ENCODE measurements at places on chromosomes 11 and 22. TPM values are rescaled to one million over a fixed set of nuclear protein-coding genes. Genes with fewer than 3 reads are reported as not detected.

DNA sequence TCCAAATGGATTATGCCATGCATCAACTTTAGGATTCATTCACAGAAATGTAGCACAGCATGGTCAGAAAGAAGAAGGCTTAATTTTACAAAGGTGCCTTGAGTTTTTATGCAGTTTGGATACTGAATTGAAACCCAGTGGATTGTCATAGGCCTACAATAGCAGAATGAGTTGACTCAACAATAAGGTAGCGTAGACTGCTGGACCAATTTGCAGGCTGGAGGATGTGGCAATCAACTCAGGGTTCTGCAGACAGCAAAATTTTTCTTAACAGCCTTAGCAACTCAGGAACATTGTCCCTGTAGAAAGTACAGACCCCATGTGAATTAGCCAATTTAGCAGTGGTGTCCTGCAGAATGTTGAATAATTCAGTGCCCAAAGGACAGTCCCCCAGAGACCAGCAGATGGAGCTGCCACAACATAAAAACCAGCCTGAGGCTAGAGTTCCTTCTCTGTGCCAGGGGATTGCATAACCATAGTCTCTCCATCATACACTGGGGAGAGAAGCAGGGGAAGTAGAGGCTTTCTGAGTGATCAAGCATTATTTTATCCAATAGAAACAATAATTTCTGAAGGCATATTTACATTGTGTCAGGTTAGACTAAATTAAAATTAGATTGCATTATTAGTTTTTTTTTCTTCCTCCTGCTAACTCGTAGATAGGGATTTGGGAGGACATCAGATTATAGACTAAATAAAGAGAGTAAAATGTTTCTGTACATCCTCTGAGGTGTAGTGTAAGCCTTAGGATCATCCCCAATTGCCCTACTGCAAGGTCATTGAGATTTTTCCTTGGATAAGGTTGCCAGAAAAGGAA, 20.3 kb upstream of the MRPL17 start:
- peak; percentile 46 for DNase-seq

GRCh38 chr22:32775957-32776356, 25.5 kb upstream of the TIMP3 start:
- DNase-seq: no peak

DNA sequence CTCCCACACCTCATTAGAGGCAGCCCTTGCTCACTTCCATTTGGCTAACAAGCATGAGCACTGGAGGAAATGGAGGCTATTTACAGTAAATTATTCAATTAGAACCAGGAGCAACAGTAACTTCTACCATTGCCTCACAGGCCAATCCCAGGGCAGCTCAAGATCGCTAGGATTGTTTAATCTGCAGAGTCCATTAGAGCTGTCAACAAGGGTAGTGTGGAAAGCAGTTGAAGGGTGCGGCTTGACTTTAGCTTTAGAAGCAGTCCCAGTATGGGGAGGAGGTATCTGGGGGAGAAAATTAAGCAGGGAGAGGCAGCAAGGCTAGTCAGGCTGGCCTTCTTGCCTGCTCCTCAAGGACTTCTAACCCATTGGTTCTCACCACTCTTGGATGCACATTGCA, 38.3 kb upstream of the CYP2R1 start:
- no peak for DNase-seq

- no peak for DNase-seq
These were observed 69.4 kb downstream of the FAM76B start for GRCh38 chr11:95720195-95720594.

- no peak for DNase-seq
These were observed 38.9 kb downstream of the CTTN start for GRCh38 chr11:70437111-70437784.

DNA sequence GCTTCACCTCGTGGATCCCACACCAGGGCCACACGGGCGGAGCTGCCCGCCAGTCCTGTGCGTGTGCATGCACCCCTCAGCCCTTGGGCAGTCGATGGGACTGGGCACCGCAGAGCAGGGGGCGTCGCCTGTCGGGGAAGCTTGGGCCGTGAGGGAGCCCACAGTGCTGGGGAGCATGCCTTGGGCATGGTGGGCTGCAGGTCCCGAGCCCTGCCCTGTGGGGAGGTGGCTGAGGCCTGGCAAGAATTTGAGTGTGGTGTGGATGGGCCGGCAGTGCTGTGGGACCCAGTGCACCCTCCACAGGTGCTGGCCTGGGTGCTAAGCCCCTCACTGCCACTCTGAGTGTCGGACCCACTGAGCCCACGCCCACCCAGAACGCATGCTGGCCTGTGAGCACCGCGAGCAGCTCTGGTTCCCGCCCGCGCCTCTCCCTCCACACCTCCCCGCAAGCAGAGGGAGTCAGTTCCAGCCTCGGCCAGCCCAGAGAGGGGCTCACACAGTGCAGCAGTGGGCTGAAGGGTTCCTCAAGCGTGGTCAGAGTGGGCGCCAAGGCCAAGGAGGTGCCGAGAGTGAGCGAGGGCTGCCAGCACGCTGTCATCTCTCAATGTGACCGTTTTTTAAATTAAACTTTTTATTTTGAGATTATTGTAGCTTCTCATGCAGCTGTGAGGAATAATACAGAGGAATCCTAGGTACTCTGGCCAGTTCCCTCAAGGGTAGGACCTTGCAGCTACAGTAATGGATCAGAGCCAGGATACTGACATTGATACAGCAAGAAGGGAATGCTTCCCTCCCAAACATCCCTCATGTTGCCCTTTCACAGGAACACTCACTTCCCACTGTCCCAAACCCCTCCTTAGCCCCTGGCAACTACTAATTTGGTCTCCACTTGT, 127.7 kb downstream of the CRYBB2 start:
- no peak for DNase-seq

DNA sequence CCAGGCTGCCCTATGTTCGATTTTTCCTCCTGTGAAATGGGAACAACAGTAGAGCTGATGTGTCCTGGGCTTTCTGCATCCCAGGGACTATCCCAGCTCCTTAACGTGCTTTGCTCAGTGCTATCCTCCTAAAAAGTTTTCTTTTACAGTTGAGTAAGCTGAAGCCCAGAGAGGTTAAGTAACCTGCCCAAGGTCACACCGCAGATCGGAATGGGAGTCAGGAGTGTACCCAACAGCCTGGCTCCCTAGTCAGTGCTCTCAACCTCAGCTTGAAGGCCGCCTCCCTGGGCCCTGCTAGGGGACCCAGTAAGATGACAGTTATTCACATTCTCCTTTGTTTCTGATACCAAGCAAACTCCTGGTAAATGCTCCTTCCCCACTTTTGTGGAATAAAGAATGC, 45.9 kb downstream of the PARVB start:
- no peak for DNase-seq

DNA sequence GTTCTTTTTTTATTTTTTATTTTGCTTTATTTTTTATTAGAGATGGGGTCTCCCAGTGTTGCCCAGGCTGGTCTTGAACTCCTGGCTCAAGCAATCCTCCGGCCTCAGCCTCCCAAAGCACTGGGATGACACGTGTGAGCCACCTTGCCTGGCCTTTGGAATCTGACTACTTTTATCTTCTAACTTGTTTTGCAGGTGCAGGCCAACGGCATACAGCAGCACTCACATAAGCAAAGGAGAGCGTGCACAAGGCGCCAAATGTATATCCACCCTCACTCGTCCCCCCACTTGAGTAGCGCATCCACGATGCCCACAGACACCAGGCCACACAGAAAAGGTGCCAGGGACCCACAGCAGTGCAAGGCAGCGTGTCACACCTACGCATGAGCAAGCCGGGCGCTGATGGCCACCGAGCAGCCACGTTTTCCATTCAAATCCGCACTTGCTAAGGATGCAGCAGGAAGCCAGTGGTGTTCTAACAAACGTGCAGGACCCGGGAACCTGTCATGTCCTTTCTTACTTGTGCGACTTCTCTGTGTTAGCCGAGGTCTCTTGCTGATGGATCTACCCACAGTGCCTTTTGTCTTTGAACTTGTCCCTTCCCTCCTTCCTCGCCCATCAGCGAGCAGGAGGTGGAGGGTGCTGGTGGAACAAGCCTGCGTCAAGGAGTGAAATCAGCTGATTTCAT, 5.9 kb downstream of the ASCL2 start:
- no peak for DNase-seq

- no peak for DNase-seq
These were observed 25.4 kb upstream of the SORL1 start for GRCh38 chr11:121426476-121427399.

GRCh38 chr11:117676501-117676900, 120.5 kb downstream of the DSCAML1 start:
- DNase-seq: no peak

- no peak for DNase-seq
These were observed 247.6 kb downstream of the ETS1 start for GRCh38 chr11:128339792-128340191.

DNA sequence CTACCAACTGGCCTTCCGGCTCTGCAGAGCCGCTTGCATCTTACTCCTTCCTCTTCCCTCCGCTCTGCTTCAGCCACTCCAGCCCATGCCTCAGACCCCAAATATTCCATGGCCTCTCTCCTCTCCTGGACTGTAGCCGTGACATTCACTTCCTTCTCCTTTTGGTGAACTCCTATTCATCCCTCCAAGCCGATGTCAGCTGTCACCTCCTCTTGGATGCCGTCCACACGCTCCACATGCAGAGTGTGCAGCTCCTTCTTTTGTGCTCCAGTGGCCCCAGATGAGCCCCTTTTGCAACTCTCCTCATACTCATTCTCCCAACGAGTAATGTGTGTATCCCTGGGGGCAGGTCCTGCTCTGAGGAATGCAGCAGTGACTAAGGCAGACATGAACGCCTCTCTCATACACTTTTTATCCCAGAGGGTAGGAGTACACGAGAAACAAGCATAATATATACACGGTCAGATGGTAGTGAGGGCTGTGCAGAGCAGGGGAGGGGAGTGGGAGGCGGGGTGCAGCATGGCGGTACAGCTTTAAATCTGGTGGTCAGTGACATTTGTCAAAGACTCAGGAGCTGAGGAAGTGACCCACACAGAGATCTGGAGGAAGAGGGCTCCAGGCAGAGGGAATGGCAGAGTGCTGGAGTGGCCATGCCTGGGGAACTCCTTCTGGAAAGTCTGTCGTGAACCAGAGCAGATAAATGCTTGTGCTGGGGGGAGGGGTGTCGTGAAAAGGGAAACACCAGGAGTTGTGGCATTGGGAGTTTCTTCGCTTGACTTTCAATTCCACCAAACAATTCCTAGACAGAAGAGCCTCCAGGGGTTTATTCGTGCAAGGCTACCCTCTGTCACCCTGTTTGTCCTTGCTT, 83.8 kb upstream of the ATXN10 start:
- no peak for DNase-seq

- DNase-seq: no peak
These were observed 198.4 kb downstream of the ADAMTS15 start for GRCh38 chr11:130646881-130647280.

- DNase-seq: no peak
These were observed 12.4 kb downstream of the SHANK3 start for GRCh38 chr22:50684986-50685385.

DNA sequence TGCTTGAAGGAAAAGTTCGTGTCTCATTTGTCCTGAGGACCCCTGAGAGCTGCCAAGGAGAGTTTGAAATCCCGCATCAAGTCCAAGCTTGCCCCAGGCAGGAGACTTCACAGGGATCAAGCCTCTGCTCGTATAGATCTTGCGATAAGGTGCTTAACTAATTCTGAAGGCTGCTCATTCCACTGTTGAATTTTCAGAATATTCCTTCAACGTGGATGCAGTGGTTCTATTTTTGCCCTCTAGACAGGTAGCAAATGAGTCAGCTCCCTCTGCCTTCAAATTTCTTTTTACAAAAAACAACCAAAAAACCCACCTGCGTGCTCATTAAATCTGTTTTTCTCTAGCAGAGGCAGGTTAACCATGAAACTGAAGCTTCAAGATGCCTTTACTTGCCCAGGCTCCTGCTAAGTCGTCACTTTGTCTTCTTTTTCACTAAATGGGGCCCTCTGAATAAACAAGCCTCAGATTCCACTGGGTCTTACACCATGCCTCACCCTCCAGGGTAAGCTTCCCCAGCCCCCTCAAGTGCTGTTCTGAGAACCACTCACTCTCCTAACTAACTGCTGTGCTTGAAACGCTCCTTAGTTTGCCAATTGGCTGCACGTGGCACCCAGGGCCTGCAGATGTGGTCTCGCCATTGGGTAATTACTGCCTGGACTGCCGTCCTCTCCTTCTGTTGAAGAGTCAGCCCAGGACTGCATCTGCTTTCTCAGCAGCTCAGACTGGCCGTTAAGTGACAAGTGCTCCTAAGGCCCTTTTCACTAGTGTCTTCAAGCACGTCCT, 105.0 kb downstream of the TRPC6 start:
- no peak for DNase-seq

GRCh38 chr11:23497040-23497439, 636.8 kb upstream of the CCDC179 start:
- DNase-seq: no peak

DNA sequence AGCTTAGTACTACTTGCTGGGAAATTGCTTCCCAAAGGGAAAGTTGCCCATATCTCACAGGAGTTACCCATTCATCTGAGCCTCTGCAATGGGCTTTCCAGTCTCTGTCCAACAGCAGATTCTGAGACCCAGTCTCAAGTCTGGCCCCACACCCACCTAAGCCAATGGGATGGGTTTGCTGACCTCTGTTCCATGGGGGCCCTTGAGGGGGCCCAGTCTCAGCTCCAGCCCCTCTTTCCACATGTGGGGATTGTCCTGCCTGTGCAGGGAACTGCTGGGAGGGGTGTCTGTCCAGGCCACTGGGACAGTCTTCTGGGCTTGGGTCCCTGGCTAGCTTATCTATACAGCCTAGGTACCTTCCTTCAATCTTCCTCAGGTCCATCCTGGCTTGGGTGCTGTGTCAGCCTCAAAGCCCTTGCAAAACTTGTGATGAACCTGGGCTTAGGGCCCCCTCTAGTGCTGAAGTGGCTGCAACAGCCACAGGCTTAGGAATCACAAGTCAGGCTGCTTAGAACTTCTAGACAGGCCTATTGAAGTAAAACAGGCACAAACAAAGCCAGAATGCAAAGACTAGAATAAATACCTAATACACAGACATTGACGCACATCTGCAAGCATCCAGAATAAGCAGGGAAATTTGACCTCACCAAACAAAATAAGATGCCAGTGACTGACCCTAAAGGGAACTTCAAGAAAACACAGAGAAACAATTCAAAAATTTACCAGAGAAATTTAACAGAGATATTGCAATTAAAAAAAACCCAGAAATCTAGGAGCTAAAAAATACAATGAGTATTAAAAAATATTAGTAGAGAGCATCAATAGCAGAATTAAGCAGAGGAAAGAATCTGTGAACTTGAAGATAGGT, 11.7 kb upstream of the PATL1 start:
- DNase-seq: no peak

PATE2 gene
- total RNA-seq: not detected

APOC3 gene
- not detected for total RNA-seq

GSTT2B gene
- 17.8 TPM for total RNA-seq

SLC29A2 gene
- 3.1 TPM for total RNA-seq
